ENCODE measurements at places on chromosomes 1 and 21. TPM values are rescaled to one million over a fixed set of nuclear protein-coding genes. Genes with fewer than 3 reads are reported as not detected.

- no peak for DNase-seq
Measured at GRCh38 chr1:93427656-93428055, 20.3 kb upstream of the FNBP1L start.

DNA sequence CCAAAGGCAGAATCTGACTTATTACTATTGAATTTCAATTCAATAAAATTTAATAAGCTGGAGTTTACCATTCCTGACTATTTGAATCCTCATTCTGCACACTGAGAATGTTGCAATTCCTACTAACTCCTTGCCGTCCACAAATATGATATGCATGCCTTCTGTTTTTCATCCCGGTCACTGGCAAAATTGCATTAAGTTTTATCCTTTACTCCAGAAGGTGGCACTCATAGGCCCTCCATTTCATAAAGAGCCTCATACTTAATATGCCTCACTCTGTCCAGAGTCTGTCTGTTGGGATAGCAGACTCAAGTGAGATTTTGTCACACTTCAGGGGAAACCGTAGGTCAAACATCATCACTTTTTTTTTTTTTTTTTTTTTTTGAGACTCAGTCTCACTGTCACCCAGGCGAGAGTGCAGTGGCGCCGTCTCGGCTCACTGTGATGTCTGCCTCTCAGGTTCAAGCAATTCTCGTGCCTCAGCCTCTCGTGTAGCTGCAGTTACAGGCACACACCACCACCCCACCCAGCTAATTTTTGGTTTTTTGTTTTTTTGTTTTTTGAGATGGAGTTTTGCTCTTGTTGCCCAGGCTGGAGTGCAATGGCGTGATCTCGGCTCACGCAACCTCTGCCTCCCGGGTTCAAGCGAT, 27.3 kb downstream of the F11R start:
- no peak for DNase-seq

GRCh38 chr1:200899451-200899915, 4.8 kb downstream of the INAVA start:
- DNase-seq: no peak

DNA sequence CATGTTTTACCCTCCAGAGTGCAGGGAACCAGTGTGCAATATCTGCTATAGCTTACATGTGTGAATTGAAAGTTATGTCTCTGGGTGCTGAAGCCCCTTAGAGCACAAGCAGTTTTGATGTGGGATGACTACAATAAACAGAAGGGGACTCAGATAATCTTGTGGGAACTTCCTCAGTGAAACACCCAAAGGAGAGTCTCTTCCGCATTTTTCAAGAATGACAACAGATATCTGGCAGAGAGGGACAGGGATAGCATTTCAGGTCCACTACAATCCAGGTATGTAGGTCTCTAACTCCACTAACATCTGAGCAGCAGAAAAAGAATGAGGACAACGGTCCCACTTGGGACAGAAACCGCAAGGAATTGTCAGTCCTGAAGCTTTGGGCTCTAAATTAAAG, 67.6 kb upstream of the PDE4B start:
- DNase-seq: no peak

MPL gene
- not detected for total RNA-seq

BARHL2 gene
- total RNA-seq: under 0.01 TPM

TGFBR3 gene
- 4.9 TPM for total RNA-seq

DNA sequence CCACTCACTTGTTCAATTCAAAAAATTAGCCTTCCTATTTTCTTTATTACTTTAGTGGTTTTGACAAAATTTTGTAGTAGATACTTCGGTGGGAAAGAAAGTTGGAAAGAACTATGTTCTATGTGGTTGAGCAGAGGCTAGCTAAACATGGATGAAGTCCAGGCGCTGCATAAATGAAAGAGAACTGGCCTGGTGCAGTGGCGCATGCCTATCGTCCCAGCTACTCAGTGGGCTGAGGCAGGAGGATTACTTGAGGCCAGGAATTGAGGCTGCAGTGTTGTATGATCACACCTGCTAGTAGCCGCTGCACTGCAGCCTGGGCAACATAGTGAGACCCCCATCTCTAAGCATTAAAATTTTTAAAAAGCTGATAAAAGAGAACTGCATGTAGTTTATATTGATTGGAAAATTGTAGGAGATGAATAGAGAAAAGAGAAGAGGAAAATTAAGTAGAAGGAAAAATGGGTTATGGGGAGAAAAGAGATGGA, 21.0 kb downstream of the IFNAR1 start:
- no peak for DNase-seq

DNA sequence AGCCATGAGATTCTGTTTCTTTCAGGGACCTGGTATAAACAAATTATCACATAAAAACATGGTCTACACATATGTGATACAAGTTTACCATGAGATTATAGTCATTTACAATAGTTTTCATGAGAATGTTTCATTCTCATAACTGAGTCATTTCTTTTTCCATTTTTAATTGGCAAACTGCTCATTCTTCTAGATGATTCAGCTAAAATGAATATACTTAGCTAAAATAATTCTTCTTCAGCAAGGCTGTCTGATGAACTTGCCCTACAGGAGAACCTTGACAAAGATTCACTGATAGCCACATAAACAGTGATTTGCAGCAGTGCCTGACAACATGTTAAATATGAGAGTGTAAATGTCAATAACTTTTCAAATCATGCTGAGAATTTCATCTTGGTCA, 253.2 kb downstream of the FMN2 start:
- no peak for DNase-seq

DNA sequence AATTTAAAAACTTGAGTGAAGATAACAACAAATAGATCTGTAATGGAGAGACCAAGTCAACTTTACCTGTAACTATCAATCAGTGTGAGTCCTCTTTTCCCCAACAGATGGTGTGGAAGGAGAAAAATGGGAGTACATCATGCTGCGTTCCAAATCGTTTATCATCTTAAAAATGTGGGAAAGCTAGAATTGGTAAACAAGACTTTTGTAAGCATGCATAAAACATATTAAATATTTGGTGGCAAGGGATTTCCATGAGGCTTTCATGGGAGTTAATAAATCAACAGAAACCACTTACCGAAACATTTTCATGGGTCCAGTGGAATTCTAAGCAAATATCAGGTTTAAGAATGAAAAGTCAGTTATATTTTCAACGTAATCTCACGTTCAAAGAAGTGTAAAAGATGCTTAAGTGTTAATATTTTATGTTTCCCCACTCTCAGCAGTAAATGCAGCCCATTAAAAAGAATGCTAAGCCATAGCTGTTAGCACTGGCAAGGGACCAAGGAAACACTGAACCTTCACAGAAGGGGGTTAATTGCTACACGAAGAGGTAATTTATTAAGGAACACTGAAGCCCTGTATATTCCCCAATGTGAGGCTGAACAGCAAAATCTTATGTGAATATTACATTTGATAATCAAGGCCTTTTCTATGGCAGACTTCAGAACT, 117.0 kb downstream of the ZC3H11B start:
- no peak for DNase-seq

SSBP3 gene
- total RNA-seq: 39.1 TPM

IGSF21 gene
- 31.0 TPM for total RNA-seq

DNA sequence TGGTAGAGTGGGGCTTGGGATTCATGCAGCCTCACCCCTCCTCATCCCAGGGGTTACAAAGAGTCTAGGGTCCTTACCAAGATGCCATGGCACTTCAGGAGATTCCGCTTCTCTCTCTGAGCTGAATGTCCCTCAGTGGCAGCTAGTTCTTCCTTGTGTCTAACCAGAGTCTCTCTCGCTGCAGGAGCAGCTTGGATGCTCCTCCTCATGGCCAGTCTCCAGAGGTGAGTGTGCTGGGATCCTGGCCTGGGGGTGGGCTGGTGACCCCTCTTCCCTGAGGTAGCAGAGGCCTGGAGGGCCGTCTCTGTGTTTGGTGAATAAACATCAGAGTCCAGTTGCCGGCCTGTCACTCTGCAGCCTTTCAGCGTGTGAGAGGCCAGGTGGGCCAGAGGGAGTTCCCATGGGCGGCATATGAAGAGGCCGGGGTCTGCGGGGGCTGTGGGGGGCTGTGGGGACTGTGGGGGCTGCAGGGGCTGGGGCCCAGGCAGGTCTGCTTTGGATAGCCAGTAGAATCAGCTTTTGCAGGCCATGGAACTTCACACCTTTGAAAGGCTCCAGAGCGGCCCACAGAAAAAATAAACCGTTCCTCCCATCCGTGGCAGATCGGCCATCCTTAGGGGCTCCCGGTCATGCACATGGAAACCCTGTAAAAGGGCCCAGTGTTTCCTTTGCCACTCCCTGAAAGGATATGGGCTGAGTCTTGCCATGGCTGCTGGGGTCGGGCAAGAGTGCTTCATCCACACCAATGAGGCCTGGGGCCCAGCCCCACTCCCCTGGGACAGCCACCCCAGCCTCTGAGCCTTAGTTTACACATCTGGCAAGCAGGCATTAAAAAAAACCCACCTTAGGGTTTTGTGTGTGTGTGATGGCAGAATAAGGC, 256.4 kb downstream of the FOXD2 start:
- no peak for DNase-seq

DNA sequence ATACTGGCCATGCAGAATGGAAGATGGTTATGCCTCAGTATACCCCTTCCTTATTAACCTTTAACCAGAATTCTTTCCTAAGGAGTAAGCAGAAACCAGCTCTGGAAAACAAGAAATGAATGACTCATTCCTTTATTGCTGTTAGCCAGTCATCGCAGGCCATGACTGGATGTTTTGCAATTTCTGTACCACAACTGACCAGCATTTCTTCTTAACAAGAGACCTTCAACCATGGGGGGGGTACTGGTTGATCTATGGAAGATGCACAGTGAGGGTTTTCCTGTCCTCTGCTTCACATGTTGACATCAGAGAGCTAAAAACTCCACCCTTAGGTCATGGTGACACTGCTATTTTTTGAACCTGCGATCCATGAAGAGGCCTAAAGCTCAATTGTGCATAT, 28.0 kb upstream of the RNF2 start:
- no peak for DNase-seq

DNA sequence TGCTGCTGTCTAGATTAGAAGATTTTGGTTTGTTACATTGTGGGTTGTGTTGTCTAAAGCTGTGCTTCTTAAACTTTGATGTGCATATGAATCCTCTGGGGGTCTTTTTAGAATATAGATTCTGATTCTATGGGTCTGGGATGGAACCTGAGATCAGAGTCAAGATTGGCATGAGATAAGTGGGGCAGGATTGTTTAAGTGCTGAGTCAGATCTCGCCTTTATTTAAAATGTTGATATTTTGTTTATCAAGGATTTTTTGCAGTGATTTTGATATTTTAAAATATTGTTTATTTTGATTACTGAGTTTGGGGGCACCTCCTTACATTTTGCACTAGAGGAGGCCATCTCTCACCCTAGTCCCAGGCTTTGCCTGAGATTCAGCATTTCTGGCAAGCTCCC, 114.8 kb downstream of the LAMC2 start:
- no peak for DNase-seq

GRCh38 chr1:110618668-110619067, 12.5 kb upstream of the KCNA2 start:
- DNase-seq: no peak

- DNase-seq: no peak
Measured at GRCh38 chr1:17837233-17838030, 82.3 kb downstream of the ACTL8 start.

- no peak for DNase-seq
Measured at GRCh38 chr1:221760911-221761310, 19.0 kb upstream of the DUSP10 start.

AVPR1B gene
- not detected for total RNA-seq

PPP1R8 gene
- 80.7 TPM for total RNA-seq

KIAA1614 gene
- 5.7 TPM for total RNA-seq

DNA sequence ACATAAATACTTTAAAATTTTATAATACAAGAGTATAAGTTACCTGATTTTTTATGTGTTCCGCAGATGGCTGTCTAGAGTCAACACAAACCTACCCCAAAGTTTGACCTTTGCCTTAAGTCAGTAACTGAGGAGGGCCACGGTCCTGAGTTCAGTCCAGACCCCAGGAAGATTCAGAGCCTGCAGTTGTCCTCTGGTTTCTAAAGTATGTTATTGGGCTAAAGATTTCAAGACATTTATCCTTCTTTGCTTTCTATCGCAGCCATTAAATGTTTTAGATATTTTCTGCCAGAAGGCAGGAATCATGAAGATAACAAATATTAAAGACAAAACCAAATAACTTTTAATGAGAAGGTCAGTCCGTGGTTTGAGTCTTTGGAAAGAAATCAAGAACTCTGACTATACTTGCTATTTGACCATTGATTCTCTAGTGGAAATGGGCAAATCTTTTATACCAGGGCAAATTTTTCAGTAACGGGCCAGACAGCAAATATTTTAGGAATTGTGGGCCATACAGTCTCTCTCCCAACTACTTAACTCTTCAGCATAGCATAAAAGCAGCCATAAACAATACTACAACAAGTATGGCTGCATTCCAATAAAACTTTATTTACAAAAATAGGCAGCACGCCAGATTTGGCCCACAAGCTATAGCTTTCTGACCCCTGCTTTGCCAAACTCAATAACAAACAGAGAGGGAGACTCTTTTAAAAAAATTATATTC, 38.0 kb upstream of the HAO2 start:
- DNase-seq: no peak

DLGAP3 gene
- 3.3 TPM for total RNA-seq

DNA sequence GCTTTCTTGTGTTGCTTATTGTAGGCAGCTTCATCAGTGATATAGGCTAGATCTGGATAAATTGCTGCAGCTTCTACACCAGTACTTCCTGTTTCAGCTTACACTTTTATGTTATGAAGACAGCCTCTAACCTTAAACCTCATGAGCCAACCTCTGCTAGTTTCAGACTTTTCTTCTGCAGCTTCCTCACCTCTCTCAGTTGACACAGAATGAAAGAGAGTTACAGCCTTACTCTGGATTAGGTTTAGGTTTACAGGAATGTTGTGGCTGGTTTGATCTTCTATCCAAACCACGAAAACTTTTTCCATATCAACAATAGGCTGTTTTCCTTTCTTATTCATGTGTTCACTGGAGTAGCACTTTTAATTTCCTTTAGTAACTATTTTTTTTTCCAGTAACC, 76.9 kb upstream of the RNPC3 start:
- DNase-seq: no peak

DNA sequence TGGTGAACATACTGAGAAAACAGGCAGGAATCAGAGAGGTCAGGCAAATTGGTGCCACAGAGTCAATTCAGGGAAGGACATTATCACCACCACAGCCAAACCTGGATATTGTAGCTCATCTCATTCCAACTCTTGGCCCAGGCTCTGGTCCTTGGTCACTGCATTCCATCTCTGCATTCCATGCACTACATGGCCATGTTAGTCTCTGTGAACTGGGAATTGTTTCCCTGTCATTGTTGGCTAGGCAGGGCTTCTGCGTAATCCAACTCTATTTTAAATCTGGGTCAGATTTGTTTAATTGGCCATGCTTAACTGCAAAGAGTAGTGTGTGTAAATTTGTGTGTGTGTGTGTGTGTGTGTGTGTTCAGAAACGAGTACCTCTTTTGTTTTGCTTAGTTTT, 837.6 kb upstream of the ADAMTS5 start:
- DNase-seq: no peak

SAMD13 gene
- 5.3 TPM for total RNA-seq

GRCh38 chr1:89587729-89588161, 45.2 kb upstream of the LRRC8C start:
- DNase-seq: no peak

GRCh38 chr1:22553104-22553880, 10.0 kb upstream of the EPHA8 start:
- DNase-seq: no peak
